Osteoblast (primary cell): ENCODE measurements at places on chromosomes 2 and 18. TPM values are rescaled to one million over a fixed set of nuclear protein-coding genes. Genes with fewer than 3 reads are reported as not detected.

DNA sequence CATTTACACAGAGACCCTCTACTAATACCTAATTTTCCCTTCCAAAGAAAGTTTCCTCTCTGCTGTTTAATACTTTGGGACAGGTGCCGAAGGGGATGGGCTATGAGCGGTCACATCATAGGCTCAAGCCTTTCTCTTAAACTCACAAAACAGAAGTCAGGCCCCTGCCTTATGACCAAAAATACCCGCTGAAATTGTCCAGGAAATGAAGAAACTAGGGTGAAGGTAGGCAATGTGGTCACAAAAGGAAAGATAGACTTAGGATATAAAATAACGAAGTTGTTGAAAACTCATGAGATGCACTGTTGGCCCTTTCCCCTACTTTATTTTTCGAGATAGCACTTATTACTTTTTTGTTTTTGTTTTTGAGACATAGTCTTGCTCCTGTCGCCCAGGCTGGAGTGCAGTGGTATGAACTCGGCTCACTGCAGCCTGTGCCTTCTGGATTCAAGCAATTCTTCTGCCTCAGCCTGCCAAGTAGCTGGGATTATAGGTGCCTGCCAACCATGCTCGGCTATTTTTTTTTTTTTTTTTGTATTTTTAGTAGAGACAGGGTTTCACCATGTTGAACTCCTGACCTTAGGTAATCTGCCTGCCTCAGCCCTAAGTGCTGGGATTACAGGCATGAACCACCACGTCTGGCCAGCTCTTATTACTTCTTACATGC lies 16.3 kb downstream of the SLC8A1 start:
- DNase-seq: no peak

DTNA gene
- 10.1 and 11.5 TPM in 2 replicates for total RNA-seq

DNA sequence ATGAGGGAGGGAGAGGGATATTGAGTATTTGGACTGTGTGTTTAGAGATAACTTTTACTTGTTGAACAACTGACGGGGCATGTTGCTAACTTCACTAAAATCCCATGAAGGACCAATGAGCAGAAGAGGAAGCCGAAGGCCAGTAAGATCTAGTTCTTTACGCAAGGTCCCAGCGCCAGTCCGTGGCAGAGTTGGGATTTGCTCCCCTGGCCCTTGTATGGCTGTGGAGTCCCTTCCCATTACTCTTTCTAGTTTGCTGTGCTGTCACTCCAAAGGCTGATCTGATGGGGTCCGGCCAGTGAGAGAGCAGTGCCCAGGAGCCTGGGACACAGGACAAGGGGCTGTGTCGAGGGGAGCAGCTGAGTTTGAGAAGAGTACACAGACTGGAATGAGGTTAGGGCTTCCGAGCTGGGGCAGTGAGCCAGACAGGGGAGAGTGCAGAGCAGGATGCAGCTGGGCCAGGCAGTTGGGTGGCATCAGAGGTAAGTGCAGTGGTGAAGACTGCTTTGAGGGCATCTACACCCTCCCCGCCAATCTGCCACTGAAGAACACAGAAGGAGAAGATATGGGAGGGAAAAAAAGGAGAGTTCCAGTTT lies 692.9 kb upstream of the HS6ST1 start:
- DNase-seq: no peak

DNA sequence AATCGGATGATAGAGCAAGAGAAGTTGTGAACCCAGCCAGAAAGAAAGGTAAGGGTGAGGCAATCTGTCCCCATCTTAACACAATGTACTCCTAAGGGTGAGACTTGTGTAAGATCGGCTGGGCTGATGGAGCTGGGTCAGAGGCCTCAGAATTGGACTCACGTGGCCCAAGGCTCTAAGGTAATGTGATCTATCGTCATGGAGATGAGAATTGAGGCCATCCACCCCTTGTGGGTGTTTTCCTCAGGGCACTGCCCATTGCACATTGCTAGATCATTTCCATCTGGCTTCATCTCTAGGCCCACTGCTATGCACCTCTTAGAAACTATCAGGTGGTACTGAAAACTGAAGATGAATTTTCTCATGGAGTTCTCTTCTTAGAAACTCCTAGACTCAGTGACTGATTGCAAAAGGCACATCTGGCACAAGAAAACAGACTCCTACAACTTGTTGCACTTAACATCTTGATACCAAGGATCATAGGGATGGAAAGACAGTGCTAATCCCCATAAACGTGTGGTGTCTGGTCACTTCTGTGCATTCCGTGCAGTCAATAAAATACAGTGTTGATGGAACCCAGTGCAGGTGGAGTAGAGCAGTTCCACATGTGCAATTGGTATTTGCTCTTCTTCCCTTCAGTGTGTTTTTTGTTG lies 228.9 kb upstream of the FOSL2 start:
- no peak for DNase-seq

DNA sequence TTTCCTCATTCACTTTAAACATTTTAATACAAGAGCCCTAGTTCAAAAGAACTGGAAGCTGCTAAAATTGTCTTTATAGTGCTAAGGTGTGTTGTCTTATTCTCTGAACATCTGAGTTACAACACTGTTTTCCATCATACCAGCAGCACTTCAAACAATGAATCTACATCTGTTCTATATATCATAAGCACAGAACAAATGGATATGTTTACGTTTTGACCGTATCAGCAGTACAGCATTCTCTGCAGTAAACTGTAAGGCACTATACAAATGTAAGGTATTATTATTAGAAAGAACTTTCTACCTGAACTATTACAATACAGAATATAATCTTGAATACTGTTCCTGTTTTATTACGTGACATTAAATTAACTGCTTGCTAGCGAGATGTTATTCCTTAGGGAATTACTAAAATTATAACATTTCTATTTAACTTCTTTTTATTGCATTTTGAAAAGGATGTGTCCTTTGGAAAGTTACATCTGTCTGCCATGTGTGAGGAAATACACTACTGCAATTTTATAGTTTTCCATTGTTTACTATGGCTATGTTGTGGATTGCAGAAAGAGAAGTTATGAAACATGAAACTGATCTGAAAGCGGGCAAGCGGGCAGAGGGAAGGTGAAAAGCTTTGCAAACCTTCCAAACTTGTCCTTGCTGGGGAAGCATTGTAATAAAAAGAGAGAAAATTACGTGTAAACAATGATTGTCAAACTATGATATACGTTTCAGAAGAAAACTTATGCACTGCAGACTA lies 13.7 kb downstream of the NCKAP1 start:
- DNase-seq: no peak

DNA sequence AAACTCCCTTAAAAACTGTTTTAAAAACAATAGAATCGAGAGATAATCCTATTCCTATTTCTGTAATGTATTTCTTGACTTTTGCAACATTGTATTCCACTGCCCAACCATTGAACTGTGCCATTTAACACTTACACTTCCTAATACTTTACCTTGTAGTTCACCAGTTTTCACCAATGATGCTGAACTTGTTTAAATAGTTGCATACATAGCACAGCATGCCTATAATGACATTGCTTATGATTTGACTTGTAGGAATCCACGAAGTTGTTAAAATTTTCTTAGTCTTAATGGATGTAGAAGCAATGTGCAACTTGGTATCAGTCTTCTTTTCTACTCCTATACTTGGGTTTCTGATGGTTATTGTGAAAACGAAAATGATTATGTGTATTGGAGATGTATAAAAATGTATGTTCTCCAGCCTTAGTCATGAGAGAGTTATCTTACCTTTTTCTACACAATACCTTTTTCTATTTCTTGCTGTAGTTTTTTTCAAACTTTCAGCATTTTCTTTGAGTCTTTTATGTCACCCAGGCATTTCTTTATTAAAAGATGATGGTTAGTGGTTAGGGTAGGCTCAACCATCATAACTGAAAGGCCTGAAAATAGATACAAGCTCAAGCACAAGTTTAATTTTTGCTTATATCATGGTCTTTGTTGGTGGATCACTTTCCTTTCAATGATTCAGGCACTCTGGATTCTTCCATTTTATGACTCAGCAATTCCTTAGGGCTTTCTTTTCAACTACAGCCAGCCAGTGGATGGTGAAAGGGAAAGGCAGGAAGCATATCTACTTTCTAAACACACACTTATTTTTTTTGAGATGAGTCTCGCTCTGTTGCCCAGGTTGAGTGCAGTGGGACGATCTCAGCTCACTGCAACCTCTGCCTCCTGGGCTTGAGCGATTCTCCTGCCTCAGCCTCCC lies 9.4 kb downstream of the GPD2 start:
- DNase-seq: peak; percentile 94

GRCh38 chr2:233240897-233241296 lies 10.6 kb upstream of the ATG16L1 start:
- DNase-seq: no peak

OTOS gene
- total RNA-seq: not detected in 2 replicates

GPR155 gene
- total RNA-seq: 3.5 and 4.3 TPM in 2 replicates

RTP5 gene
- not detected in 2 replicates for total RNA-seq

DNA sequence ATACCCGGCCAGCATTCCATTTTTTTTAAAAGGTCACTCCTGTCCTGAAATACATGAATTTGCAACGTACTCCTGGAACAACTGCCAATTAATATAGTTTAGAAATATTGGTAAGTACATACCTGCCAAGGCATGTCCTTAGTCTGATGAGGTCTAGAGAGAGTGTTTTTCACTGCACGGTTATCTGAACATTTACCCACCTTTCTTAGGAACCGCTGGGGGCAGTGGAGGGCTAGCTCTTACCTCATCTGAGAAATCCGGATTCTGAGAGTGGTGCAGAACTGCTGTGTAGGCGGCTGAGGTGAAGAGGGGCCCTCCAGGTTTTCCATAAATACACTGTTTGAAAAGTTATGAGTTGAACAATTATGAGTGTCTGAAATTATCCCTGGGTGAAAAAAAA lies 133.1 kb upstream of the CCDC195 start:
- no peak for DNase-seq

- no peak for DNase-seq
Measured at GRCh38 chr18:45218436-45218835, 396.8 kb upstream of the SLC14A2 start.

DNA sequence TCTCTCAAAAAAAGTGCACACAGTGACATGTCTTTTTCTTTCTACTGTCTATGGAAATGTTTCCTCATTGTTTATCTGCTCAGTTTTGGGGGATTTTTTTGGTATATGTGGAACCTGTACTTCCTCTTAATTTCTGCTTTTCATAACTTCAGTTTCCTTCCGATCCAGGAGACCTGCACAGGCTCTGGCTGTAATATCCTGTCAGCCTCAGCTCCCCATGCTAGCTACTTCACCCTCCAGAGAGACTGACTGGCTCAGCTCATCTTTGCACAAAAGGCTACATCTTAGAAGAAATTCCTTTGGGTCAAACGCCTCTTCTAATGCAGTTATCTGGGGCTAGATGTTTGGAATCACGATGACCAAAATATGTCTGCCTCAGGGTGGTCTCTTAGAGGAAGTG lies 378.4 kb downstream of the RND3 start:
- DNase-seq: no peak

GRCh38 chr18:76530846-76531245 lies 35.8 kb upstream of the ZNF516 start:
- no peak for DNase-seq

DNA sequence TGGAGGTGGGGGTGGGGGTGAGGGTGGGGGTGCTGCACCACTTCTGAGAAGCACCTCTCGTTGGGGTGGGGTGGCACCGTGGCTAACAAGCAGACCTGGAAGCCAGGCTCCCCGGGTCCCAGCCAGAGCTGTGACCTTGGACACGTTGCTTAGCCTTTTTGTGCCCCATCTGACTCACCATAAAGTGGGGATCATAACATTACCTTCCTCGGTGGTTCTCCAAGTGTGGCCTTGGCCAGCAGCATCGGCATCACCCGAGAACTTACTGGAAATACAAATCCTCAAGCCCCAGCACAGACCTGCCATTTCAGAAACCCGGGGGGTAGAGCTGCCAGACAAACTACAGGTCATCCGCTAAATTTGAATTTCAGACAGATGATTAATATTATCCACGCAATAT lies 58.7 kb upstream of the SLC66A3 start:
- DNase-seq: no peak

- peak; percentile 66 for DNase-seq
Measured at GRCh38 chr2:162840598-162841246, 2.2 kb upstream of the KCNH7 start.

DNA sequence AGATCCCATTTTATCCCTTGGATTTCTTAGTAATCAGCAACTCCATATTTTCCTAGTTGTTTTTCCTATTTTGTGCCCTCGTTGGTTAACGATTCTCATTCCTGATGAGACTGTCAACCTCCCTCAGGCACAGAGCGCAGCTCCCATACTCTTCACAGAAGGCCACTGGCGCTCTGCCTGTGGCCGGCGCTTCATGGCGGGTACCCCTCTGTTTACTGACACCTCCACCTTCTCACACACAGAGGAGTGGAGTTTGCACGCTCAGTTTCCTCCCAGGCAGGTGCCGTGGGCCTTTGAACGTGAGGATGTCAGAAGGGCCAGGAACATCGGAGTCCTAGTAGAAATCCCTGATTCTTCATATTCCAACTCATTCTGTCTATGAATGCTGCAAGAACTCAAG lies 139.0 kb downstream of the MBP start:
- no peak for DNase-seq

POMC gene
- 0.59 and 2.2 TPM in 2 replicates for total RNA-seq
